ENCODE measurements at places on chromosomes 7 and 10.

DNA sequence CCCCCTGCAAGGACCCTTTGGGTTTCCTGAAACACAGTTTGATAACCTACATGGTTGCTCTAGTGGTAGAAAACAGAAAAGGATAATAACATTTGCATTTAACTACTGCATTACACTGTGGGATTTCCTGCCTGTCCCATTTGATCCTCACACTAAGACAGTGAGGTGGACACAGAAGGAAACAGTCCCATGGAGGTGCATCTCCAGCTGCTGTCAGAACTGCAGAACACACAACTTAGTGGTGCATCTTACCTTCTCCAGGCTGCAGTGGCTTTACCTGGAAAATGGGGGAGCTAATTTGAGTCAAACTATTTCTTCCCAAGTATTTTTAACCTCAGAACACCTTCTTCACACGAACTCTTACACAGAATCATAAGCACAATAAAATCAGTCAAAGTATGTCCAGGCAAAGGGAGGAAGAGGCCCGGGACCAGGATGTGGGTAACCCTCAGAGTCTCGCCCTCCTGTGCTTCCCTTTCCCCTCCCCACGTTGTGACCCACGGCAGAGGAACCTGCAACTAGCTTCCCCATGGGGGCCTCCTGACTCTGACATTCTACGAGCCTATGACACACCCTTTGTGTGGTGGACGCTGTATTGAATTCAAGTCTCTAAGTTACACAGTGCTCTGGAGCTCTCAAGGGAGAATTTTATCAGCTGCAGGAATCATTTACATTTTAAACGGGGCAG is 33.7 kb downstream of the SCRN1 start:
- no peak for DNase-seq

DNA sequence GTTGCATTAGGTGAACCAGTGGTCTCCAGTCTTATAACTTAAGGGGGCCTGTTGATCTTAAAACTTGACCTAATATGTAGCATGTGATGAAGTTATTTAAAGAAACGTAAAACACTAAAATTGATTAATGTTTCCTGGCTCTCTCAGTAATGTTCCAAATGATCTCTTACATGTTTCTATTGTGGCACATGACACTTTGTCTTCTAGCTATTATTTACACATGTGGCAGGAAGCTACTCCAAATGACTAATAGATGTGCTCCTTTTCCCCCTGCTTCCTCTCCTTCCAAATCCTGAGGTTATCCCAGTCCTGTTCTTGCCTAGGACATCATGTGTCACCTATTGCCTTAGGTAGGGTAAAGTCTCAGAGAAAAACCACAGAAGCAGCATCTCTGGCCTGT is 89.4 kb downstream of the FAS start:
- no peak for DNase-seq

GRCh38 chr10:88246675-88247074 is 336.4 kb downstream of the RNLS start:
- DNase-seq: no peak

DNA sequence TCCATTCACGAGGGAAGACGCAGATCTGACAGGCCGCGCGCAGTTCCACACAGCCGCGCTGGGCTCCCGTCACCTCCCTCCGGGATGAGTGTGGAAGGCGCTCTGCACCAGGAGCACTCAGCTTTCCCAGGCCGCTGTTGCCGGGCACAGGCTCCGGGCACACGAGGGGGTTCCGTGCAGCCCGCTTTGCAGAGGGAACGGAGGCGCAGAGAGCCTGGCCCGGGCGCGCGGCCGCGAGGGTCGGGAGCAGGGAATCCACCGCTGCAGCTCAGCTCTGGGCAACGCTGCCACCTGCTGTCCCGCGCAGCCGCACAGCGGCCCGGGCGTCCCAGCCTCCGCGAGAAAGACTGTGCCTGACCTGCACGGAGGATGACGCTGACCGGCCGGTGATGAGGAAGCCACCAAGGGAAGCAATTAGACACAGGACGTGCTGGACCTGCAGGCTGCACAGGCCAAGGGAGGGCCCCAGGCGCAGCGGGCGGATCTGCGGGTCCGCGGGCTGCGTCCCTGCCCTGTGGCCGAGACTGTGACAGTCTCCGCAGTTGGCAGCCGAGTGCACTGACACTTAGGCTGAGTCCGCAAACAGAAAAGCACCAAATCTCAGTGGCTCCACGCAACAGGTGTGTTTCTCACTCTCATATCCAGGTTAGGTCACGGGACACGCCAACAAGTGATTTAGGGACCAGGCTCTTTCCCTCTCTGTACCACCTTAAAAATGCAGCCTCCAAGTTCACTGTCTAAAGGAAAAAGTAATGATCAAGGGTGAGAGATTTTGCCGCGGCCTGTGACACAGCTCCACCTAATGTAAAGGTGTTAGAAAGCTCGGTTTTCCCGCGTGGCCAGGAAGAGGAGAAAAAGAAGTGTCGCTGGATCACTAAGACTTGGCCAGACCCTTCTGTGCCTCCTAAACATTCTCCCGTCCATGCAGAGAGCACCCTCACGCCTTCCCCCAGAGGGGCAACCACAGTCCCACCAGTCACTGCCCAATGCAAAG is 94.5 kb downstream of the SEC61G start:
- DNase-seq: peak; percentile 51

DNA sequence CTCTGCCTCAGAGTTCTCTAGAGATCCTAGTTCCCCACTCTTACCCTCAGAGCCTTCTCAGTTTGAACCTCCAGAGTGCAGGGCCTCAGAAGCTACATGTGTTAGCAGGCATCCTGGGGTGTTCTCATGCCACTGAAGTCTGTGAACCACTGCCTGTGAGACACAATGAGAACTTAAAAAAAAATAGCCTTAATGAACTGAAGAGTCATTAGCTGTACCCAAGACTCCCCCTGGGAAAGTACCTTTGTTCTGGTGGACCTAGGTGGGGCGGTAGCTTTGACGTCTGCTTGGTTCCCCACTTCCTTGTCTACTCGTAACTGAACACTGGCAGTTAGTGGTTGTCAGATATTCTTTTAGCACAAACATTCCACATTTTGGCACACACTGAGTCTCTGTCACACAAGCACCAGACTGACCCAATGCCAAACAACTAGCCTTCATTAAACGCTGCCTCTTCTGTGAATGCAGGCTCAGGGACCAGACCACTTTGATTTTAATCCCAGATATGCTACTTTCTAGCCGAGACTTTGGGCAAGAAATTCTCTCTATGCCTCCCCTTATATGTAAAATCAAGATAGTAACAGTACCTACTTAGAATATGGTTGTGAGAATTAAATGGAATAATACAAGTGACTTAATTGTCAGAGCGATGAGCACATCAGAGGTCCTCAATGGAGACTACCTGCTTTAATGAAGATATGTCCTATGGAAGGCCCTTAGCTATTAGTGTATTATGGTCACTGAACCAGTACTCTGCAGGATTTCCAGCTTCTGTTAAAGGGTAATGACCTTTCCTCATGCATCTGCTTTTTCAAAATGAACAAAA is 75.3 kb upstream of the CC2D2B start:
- DNase-seq: no peak

DNA sequence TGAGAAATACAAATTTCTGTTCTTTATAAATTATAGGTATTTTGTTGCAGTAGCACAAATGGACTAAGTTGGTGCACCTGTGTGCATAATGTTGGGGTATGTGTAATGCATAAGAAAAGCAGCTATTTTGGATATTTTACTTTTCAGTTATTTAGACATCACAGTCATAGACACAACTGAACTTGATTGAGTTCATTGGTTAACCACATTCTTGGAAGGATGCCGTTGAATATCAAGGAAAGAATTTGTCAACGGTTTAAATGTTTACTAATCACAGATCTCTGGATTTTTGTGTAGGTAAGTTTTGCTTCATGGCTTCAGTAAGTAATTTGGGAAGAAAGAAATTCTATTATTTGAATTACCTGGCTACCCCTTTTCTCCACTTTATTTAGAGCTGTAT is 4.1 kb downstream of the OTUD1 start:
- peak; percentile 40 for DNase-seq

DNA sequence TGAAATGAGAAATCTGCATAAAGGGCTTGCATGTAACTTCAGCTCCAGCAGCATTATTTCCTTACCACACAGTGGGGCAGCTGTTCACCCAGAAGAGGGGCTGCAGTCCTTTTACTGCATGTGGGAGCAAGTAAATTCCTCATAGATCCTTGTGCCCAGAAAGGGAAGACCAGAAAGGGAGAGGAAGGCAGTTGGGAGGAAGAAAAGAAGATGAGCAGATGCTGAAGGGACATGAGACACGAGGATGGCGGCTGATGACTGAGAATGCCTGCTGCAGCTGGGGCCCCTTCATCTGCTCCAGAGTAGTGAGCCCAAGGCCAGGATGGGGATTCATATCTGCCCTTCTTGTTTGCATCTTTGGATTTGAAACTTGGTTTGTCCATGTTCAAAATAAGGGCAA is 80.5 kb downstream of the WIPF3 start:
- no peak for DNase-seq

- peak; percentile 93 for DNase-seq
These were observed 106.6 kb downstream of the DKK1 start for GRCh38 chr10:52420656-52421055.

GRCh38 chr10:68153473-68154210 is 44.4 kb downstream of the MYPN start:
- DNase-seq: peak; percentile 92

DNA sequence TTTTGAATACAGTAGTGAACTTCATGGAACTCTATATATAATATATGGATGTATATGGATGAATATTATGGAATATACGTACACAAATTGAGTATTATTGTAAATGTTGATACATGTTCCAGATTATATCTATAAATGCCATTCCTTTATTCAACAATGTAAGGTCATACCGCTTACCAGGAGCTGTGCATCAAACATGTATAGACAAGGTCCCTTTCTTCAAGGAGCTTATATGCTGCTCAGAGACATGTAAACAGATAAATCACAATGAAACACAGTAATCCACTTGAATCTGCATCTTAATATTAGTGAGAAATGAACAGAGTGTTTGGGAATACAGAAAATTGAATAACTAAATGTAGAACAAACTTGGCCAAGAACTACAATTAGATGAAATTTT is 898 bp upstream of the SEM1 start:
- no peak for DNase-seq

- no peak for DNase-seq
These were observed 101.7 kb upstream of the SVIL start for GRCh38 chr10:29736366-29737073.

- DNase-seq: no peak
These were observed 1020.5 kb downstream of the LRMDA start for GRCh38 chr10:76451911-76452310.

- no peak for DNase-seq
These were observed 34.7 kb upstream of the XPNPEP1 start for GRCh38 chr10:109958059-109958458.

DNA sequence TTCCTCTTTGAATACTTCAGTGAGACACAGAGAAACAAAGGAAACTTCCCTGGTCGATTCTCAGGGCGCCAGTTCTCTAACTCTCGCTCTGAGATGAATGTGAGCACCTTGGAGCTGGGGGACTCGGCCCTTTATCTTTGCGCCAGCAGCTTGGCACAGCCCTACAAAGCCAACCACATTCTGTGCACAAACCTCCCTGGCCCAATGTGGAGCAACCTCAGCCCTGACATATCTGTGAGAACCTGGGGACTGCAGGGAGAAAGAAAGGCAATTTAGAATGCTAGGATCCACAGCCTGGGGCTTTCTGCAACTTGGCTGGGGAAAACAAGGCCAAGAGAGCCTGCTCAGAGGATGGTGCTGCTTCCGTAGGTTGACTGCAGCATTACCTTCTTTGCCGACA is 63.5 kb upstream of the PRSS58 start:
- no peak for DNase-seq

GRCh38 chr10:108303149-108303548 is 1138.6 kb upstream of the SORCS1 start:
- no peak for DNase-seq

DNA sequence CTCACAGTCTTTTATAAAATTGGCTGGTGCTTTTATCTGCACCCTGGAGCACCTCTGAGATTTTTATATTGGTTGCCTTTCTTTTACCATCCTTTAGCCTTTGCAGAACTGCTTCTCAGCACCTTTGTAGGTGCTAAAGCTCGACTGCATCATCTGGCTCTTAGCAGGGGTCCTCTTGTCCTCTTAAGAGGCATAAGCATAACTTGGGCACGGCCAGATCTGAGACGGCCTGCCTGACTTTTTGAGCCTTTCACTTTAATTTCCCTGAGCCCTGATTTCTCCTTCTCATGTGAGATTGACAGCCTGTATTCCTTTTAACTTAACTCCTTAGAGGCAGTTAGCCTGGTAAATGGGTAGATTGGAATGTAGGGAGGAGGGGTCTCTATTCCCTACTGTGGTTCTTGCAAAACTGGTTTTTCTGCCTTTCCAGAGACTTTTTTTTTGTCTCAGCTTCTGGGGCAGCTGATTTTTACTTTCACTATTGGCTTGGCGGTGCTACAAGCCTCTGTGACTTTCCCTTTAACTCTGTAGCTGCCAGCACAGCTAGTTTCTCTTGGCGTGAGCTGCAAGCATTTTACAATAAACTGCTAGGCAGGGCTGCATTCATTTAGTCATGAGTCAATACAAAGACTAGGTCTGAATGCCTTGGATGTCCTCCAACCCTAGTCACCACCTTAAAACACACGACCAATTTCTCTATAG is 24.0 kb downstream of the ZPBP start:
- DNase-seq: no peak

DNA sequence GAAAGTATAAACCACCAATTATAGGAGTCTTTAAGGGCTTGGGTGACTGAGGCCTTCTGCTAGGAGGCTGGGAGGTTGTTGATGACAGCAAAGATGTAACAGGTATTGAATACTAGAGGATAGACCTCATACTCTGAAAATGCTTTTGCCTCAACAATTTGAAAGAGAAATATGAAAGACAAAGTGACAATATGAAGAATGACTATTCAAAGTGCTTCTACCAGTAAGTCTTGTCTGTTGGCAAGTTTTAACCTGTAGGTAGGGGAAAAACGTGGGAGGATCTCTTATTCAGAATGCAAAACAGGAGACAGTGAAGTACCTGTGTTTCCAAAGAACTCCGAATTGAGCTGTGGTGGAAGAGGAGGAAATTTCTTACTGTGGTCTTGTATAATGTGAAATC is 38.2 kb downstream of the GBF1 start:
- DNase-seq: no peak

DNA sequence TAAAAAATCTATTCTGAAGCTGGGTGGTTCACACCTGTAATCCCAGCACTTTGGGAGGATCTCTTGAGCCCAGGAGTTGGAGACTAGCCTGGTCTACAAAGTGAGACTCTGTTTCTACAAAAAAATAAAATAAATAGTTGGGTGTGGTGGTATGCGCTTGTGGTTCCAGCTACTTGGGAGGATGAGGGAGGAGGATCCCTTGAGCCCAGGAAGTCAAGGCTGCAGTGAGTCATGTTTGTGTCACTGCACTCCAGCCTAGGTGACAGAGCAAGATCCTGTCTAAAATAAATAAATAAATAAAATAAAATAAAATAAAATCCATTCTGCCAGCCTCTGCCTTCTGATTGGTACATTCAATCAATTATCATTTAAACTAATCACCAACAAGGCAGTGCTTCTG is 17.5 kb downstream of the ZNF33A start:
- DNase-seq: no peak

- no peak for DNase-seq
These were observed 212.7 kb upstream of the IGFBP3 start for GRCh38 chr7:46133751-46134150.
